CD8-positive, alpha-beta memory T cell (primary cell): ENCODE measurements at places on chromosomes 1 and 21. TPM values are rescaled to one million over a fixed set of nuclear protein-coding genes. Genes with fewer than 3 reads are reported as not detected.

Gene CFAP74
- not detected for total RNA-seq

Gene ADCY10
- 0.09 TPM for total RNA-seq

Gene GJA8
- total RNA-seq: not detected

Gene NUDT17
- 1.6 TPM for total RNA-seq
